ENCODE measurements at places on chromosomes 1 and 21.
A peak's percentile ranks its signal among the peaks of the same experiment; 100 is the strongest.

GRCh38 chr1:187504779-187505178, 676.0 kb downstream of the PLA2G4A start:
- no peak for DNase-seq

- DNase-seq: no peak
These were observed 239.9 kb upstream of the TMEM51 start for GRCh38 chr1:14913482-14914177.

GRCh38 chr1:154635171-154635570, 27.2 kb upstream of the ADAR start:
- DNase-seq: no peak

- no peak for DNase-seq
These were observed 26.9 kb downstream of the CDK18 start for GRCh38 chr1:205531191-205532025.

GRCh38 chr1:204079608-204079999, 6.7 kb downstream of the SOX13 start:
- DNase-seq: no peak

GRCh38 chr1:6544831-6545230, 9.5 kb downstream of the NOL9 start:
- DNase-seq: peak; percentile 72

- no peak for DNase-seq
These were observed 80.3 kb downstream of the LRIG2 start for GRCh38 chr1:113153116-113153803.

DNA sequence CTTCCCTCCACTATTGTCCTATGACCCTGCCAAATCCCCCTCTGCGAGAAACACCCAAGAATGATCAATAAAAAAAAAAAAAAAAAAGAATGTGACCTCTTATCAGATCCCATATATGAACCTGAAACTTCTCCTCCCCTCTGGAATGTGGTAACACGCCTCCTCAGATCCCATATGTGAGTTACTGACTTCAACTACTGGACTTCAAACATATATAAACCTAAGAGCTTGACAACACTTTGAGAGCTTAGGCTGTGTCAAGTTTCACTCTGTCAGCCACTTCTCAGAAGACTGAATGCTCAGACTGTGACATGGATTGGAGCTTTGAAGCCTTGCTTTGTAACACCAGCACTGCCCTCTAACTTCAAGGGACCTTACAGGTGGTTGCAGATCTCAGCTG, 148.4 kb downstream of the COP1 start:
- DNase-seq: no peak

- peak; percentile 13 for DNase-seq
These were observed 28.0 kb downstream of the BLZF1 start for GRCh38 chr1:169395955-169396354.

DNA sequence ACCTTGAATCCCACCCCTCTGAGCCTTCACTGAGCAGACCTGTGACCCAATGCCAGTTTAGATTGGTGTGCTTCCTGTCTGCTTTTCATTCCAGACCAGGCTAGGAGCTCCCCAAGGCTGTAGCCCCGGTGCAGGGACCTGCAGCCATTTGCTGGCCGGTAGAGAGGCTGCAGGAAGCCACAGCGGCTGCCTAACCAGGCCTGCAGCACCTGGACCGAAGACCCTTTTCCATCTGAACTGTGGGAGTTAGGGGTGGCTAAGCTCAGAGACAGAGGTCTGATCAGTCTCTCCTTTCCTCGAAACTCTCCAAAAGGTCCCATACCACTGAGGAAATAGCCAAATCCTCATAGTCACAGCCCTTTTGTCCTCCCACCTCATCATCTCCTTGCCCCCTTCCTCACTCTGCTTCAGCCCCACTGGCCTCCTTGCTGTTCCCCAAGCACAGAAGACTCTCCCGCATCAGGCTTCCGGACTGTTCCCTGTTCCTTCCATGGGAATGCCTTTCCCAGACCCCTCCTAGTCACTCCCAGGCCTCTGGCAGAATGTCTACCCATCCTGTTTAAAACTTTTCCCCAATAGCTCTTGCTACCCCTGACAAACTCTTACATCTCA, 674 bp upstream of the TTC4 start:
- DNase-seq: no peak

- no peak for DNase-seq
These were observed 163.9 kb downstream of the TSEN15 start for GRCh38 chr1:184215274-184215925.

GRCh38 chr1:86990826-86991225, 76.4 kb downstream of the HS2ST1 start:
- DNase-seq: no peak
